Camera-type eye (tissue), 1 donor: ENCODE measurements at places on chromosomes 12 and 14. TPM values are rescaled to one million over a fixed set of nuclear protein-coding genes. Genes with fewer than 3 reads are reported as not detected.

OVCH1 gene
- total RNA-seq: 0.33 TPM

CIDEB gene
- total RNA-seq: 17.5 TPM

C1QL4 gene
- 0.55 TPM for total RNA-seq

FAM222A gene
- 25.1 TPM for total RNA-seq

NYNRIN gene
- 47.5 TPM for total RNA-seq

HVCN1 gene
- 6.8 TPM for total RNA-seq

ENDOU gene
- total RNA-seq: 1.4 TPM

TUBA1A gene
- total RNA-seq: 1,127 TPM

CBLN3 gene
- 2.0 TPM for total RNA-seq

OR4E2 gene
- total RNA-seq: not detected

WNT1 gene
- not detected for total RNA-seq

PLEKHD1 gene
- 2.0 TPM for total RNA-seq

BCDIN3D gene
- total RNA-seq: 5.5 TPM

SPATA7 gene
- total RNA-seq: 44.7 TPM

KRT1 gene
- total RNA-seq: 0.82 TPM

SIRT4 gene
- total RNA-seq: 9.5 TPM

NAV3 gene
- total RNA-seq: 61.2 TPM

CAPZA3 gene
- not detected for total RNA-seq

ING4 gene
- 121 TPM for total RNA-seq
